Activated T-cell treated with anti-CD3 and anti-CD28 coated beads, Interleukin-2, amount 50 U/mL, for 72 hours (primary cell): ENCODE measurements at places on chromosomes 6 and 20.

DNA sequence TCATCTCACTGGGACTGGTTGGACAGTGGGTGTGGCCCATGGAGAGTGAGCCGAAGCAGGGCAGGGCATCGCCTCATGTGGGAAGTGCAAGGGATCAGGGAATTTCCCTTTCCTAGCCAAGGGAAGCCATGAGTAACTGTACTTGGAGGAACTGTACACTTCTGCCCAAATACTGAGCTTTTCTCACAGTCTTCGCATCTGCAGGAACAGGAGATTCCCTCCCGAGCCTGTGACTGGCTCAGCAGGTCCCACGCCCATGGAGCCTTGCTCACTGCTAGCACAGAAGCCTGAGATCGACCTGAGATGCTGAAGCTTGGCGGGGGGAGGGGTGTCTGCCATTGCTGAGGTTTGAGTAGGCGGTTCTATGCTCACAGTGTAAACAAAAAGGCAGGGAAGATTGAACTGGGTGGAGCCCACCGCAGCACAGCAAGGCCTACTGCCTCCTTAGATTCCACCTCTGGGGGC is 10.4 kb upstream of the CALHM5 start:
- DNase-seq: no peak

- no peak for DNase-seq
These were observed 50.0 kb downstream of the RTN4IP1 start for GRCh38 chr6:106579281-106579680.

DNA sequence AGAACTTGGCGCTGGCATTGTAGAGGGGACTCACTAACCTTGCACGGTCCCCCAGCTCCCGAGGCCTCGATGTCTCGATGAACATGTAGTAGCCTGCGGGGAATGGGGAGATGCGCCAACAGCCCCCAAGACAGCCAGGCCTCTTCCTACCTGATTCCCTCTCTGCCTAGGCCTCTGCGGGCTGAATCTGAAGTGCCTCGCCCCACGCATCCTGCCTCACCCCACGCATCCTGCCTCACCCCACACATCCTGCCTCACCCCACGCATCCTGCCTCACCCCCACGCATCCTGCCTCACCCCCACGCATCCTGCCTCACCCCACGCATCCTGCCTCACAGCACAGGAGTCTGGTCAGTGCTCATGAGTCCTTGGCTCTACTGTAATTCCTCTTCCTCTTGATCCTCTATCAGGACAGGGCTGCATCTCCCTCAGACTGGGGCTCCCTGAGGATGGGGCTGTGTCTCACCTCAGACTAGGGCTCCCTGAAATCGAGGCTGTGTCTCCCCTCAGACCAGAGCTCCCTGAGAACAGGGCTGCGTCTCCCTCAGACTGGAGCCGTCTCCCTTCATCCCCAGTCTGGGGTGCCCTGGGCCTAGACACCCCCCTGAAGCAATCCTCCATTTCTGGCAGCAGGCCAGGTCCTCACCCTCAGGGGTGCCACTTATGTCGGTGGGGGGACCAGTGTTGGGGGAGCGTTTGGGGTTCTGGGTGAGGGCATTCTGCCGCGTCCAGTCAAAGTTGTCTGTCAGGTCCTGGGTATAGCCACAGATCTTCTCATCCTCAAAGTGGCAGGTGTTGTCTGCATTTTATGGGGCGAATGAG is 53.6 kb downstream of the MDGA1 start:
- DNase-seq: no peak

DNA sequence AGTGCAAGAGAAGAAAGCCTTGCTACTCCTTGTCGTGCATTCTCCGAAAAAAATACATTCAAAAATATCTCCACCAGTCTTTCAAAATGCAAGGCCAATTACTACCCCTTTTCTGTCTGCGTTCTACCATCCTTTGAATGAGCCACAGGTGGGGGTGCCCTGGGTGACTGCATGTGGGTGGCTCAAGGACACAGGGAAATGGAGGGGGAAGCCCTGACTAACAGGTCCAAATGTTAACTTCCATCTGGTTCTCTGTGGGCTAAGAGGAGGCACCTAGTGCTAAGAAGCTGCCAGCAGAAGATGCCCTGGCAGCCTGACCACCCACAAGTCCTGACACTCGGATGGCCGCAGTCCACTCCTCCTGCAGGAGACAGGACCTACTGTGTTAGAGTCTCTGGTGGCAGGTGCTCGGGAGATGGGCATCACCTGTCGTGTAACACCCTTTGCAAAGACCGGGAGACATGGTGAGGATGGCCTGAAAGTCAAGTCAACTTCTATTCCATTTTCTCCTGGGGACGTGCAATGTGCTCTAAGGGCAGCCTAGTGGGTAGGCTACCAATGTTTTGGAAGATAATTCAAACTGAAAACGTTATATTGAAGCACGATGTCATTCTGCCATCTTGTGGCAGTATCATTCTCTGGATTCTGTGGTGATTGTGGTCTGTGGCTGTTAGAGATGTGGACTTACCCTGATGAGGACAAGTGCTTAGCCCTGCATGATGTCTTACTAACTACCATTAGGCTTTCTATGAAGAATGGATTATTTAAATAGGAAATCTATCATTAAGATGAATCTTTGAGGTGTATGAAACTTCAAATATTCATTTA is 27.4 kb upstream of the IGF2R start:
- peak; percentile 25 for DNase-seq

DNA sequence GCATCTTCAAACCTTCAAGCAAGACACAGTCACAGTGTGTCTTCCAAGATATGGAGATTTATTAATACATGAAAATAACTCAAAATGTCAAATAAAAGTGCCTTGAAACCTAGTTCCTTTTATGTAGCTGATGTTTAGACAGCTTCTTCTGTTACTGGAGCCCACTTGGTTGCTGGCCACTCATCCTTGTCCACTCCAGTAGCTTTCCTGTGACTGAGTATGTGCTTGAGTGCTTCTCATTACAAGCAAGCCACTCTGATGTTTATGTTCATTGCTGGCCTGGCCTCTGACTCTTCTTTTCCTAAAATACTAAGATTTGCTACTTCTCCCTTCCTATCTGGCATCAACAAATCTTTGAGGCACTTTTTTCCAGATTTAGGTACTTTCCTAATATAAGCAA is 545.2 kb upstream of the MAN1A1 start:
- DNase-seq: no peak

DNA sequence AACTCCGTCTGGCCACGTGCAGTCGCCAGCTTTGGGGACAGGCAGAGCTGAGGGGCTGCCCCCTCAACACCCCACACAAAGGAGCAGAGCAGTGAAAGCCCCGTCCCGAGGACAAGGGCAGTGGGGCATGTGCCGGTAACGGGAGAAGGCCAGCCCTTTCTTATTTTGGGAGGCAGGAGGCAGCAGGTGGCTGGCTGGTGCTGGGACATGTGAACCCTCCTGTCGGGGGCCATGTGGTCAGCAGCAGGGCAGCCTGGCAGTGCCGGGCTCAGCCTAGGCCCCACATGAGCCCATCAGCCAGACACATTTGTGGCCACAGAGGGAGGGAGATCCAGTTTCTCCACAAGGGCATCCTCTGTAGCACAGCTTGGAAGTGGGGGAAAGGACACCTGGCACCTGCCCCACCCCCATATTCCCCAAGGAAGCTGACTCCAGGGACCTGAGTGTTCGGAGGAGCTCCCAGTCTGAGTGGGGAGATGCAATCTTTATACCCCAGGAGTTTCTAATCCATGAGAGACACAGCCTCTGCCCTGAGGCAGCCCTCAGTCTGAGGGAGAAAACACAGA is 137.6 kb downstream of the MRPL14 start:
- no peak for DNase-seq

GRCh38 chr20:7375905-7376304 is 564.4 kb downstream of the HAO1 start:
- DNase-seq: no peak

DNA sequence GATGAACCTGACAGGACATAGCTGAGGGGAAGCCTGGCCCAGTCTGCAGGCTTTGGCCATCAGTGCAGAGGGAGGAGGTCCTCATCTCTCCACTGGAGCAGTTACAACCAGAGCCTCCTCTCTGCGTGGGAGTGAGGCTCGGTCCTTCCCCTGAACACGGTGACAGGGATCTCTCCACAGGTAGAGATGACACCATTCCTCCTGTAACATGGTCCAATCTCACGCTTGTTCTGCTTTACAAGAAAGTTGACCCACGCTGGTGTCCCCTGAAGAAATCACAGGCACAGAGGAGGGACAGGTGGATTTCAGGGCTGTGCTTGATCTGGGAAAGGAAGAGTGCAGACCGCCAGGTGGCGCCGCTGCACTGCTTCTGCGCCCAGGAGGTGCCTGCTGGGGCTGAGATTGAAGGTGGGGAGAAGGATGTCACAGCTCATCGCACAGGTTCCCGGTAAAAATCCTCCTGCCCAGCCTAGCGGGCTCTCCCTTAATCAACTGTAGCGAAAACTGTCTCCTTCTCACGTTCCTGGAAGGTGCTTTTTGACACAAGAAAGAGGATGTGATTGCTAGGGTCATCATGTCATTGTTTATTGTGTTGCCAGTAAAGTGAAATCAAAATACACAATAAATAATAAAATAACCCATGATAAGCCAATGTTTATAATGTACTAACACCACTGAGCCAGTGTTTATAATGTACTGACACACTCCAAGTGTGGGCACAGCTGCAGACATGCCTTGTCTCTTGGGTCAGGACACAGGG is 20.4 kb downstream of the HLA-G start:
- peak; percentile 90 for DNase-seq

DNA sequence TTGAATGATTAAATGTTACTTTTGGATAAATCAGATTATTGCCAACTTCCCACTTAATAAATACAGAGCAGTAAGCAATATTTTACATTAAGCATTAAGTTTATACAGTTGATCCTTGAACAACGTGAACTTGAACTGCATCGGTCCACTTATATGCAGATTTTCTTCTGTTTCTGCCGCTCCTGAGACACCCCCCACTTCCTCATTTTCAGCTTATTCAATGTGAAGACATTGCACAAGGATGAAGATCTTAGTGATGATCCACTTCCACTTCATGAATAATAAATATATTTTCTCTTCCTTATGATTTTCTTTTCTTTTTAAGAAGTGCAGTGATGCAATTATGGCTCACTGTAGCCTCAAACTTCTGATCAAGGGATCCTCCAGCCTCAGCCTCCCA is 167.2 kb downstream of the LINC00237 start:
- DNase-seq: no peak

- DNase-seq: peak; percentile 15
These were observed 12.1 kb upstream of the DDX27 start for GRCh38 chr20:49207076-49207475.

DNA sequence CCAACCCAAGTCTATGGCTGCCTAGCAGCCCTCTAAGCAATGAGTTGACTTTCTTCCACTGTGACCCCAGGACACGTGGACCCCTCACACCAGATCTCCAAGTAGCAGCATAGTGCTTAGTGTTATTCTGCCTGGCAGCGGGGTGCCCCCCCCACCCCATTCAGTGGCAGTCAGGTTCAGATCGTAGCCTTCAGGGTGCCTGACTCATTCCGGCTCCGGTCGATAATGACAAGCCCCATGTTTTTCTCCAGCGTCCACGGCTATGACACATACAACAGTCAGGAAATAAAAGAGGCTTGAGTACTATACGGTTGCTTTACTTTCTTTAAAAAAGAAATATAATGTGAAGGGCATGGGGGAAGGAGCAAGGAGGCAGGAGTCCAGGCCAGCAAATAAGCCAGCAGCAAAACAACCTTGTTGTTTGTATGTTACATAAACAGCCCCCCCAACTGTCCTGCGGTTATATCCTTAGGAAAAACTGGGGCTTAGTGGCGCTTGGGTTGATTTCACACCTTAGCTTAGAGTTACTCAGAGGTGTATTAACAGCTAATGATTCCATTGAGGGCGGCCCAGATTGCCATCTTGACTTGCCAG is 23.1 kb downstream of the GNAS start:
- no peak for DNase-seq

GRCh38 chr6:151209071-151209831 is 30.5 kb upstream of the AKAP12 start:
- no peak for DNase-seq

DNA sequence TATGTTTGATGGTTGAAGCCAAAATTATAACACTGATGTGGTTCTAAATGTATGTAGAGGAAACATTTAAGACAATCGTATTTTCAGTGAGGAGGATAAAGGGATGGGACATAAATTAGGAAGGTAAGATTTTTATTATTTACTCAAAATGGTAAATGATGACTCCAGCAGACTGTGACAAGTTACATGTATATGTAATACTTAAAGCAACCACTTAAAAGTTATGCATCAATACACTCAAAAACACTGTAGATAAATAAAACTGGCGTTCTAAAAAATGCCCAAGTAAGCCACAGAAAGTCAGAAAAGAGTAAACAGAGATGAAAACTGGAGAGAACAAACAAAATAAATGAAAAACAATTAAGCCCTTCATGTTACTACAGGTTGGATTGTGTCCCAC is 18.7 kb downstream of the HLA-DMB start:
- DNase-seq: no peak

DNA sequence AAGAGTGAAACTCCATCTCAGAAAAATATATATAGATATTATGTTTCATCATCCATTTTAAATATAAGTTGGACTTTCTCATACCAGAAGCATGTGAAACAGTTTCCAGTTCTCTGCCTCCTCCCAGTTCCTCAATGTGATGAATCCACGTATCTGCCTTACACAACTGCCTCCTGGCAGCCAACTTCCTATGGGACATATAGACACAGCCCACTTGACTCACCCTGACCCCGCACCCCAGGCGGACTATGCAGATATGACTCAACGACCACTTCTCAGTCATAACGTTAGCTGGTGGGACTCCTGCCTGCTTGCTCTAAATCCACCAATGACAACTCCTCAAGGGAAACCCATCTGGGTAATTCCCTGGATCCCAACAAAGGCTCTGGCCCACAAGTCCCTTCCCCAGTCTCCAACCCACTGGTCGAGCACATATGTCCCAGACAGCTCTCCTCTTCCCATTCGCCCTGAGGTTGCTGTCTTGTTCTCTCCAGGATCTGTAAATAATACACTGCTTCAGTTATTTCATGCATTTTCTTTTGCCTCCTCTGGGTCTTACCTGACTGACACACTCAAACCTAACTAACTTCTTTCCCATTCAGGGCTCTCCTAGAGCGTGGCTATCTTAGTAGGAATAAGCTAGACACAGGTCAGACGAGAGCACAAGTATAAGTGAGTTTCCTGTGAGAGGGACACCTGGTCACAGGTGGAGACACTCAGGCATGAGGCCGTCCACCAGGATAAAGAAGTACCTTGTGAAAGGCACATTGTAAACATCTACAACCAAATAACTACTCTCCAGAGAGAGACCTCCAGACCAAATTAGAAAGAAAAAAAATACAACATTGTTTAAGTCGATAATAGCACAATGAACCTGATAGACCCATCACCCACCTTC is 548.5 kb downstream of the CD83 start:
- peak; percentile 86 for DNase-seq
